ENCODE measurements at places on chromosomes 7 and 10. TPM values are rescaled to one million over a fixed set of nuclear protein-coding genes. Genes with fewer than 3 reads are reported as not detected.
A peak's percentile ranks its signal among the peaks of the same experiment; 100 is the strongest.

PFKFB3 gene
- total RNA-seq: 5.4 TPM

FAM180A gene
- total RNA-seq: 10.5 TPM

CRHR2 gene
- total RNA-seq: not detected

TLX1 gene
- total RNA-seq: 0.33 TPM

GIMAP4 gene
- total RNA-seq: 21.3 TPM

NRG3 gene
- 0.50 TPM for total RNA-seq

NUTM2D gene
- 2.8 TPM for total RNA-seq

GNAI1 gene
- 22.5 TPM for total RNA-seq

GRID2IP gene
- total RNA-seq: 0.05 TPM

NOS3 gene
- total RNA-seq: 5.4 TPM

NT5C3A gene
- total RNA-seq: 9.5 TPM

DNA sequence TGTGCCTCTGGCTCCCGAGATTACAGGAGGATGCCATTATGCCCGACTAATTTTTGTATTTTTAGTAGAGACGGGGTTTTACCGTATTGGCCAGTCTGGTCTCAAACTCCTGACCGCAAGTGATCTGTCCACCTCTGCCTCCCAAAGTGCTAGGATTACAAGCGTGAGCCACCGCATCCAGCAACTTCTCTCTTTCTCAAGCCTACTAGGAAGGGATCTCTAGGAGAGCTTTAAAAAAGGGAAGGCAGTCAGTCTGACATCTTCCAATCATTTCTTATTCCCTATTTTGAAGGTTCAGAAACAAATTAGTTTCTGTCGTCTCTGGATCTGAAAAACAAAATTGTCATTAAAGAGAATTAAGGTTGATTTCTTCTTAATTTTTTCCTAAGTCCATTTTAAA lies 2.5 kb upstream of the TMEM26 start:
- DNase-seq: no peak

- no peak for DNase-seq
Measured at GRCh38 chr10:132282667-132283603, 24.8 kb downstream of the STK32C start.

GRCh38 chr10:132239126-132240031 lies 52.6 kb downstream of the DPYSL4 start:
- DNase-seq: no peak

- no peak for DNase-seq
Measured at GRCh38 chr7:33091111-33091531, 18.1 kb downstream of the RP9 start.

DNA sequence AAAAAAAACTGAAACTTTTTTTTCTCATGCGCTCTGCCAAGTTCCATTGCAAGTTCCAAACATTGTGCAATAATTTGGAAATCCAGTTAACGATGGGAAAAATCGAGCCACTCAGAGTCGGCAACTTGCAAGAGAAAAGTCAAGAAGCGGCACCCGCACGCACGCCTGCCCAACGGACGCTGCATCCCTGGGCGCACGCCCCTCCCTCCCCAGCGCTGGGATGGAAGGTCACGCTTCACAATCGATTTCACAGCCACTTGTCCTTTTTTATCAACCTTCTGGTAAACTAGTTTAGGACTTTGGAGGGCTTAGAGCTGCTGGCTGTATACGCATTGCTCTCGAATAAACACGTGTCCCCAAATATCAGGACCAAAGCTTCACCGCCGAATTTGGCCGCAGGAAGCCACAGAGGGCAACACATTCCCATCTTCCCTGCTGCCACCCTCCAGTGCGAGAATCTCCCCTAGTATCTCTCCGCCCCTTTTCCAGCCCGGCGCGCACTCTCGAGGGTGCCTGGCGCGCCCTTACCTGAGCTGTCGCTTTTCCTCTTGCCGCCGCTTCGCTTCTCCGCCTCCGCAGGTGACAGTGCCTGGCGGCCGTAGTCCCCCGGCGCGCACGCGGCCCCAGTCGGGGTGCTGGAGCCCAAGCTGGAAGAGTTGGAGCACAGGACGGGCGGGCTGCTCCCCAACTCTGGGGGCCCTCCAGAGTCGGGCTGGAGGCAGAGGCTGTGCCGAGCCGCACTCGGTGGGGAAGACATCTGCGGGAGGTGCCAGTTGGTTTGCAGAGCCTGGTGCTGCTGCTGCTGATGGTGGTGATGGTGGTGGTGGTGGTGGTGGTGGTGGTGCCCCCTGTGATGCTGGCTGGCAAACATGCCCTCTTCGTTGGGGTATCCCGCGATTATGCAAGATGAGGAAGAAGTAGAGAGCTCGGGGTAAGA lies 857 bp downstream of the MEOX2 start:
- no peak for DNase-seq

DNA sequence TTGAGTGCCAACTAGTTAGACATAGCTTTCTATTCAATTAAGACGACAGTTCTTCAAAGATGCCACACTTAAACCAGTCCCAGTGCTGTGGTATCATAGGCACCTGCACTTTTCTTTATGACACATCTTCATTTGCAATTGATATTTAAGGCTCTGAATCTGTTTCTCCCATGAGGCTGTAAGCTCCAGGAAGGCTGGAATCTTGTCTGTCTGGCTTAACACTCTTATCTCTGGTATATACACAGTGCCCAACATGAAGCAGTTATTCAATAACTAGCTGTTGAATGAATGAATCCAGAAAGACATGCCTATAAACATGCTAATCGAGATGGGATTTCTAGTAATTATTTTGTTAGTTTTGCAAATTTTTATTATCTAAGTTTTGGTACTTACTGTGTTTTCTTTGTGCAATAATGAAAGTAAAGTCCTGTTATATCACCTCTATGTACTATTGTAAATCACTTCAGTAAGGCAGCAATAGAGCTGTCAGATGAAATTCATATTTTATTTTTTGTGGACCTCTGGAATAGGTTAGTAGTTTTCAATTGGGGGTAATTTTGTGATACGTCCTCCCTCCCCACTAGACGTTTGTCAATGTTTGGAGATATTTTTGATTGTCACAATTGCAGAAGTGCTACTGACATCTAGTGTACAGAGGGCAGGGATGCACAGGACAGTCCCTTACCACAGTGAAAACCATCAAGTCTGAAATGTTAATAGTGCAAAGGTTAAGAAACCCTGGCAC lies 51.3 kb upstream of the STEAP4 start:
- no peak for DNase-seq

GRCh38 chr7:103984050-103984449 lies 5.4 kb downstream of the RELN start:
- no peak for DNase-seq

DNA sequence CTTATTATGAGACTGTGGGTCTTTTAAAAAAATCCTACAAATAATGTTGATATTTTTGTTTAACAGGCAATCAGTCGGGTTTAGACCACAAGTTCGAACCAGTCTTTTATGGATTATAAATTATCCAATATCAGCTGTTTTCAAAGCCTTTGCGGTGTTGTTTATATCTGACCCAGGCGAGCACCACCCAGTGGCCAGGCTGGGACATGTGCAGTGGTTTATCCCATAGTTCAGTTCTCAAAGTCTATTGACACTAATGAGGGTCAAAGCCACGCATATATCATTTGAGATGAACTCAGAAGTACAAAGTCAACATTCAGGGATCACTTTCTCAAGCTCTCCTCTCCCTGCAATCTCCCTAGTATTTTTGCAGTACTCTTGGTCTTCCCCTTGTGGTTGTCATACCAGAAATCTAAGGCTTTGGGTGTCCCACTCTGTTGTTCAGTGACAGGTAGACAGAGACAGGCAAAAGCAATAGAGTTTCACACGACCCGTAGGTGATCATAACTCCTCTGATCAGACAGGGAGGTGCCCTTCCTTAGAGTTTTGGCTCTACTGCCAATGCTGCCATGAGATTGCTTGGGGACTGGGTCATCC lies 117.4 kb upstream of the POM121L12 start:
- DNase-seq: no peak

GRCh38 chr7:73988197-73988596 lies 39.8 kb upstream of the ELN start:
- no peak for DNase-seq

DNA sequence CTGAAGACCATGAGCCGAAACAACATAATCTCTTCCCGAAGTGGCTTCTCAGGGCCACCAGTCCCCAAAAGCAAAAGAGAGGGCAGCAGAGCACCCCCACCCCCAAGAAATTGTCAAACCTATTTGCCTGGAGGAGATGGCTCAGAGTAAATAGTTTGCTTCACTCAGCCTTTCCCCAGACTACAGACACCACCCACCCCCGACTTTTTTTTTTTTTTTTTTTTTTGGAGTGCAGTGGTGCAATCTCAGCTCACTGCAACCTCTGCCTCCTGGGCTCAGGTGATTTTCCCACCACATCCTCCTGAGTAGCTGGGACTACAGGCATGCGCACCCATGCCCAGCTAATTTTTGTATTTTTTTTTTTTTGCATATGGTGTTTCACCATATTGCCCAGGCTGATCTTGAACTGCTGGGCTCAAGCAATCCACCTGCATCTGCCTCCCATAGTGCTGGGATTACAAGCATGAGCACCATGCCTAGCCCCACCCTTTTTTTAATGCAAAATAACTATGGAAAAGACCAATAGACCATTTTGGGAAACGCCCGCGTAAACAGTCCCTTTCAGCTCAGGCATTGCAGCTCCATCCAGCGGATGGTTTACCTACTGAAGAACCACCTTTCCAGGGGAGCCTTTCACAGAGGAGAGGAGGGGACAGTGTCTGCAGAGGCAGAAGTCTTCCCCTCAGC lies 9.7 kb downstream of the ZMIZ1 start:
- DNase-seq: no peak

GRCh38 chr7:16260236-16260728 lies 161.1 kb downstream of the CRPPA start:
- no peak for DNase-seq

DNA sequence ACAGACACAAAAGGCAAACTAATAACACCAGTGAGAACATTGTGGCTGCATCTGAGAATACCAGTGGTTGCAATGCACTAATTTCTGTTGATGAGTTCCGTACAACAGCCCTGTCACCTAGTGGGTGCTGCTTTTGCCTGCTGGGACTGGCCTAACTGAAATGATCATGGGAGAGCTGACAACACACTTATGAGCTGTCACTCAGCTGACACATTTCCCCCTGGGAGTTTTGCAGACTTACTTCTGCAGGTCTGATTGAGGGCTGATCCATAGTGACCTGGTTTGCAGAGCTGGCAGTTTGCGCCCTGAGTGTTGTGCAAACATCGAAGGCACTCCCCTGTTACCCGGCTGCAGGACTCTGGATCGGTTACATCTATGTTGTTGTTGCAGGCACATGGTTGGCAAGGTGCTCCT lies 60.6 kb upstream of the LAMB1 start:
- DNase-seq: peak; percentile 36

DNA sequence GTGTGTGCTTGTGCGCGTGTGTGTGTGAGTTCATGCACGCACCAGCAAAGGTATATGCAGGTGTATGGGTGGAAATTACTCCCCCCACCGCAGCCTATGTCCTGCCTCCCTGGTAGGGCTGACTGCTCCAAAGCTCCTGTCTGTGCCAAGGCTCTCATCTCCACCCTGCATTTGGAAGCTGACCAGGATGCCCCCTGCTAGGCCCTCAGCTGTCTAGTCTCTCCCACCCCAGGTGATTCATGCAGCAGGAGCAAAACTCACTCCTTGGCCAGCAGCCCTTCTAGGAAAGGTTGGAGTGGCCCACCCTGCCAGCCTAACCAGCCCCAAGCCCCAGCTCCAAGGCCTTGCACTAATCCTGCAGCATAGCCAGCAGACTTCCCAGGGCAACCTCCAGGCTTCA lies 148.4 kb downstream of the GRID1 start:
- no peak for DNase-seq

All from liver (tissue), 10 donors.